ENCODE measurements at places on chromosomes 12 and 14.
A peak's percentile ranks its signal among the peaks of the same experiment; 100 is the strongest.

DNA sequence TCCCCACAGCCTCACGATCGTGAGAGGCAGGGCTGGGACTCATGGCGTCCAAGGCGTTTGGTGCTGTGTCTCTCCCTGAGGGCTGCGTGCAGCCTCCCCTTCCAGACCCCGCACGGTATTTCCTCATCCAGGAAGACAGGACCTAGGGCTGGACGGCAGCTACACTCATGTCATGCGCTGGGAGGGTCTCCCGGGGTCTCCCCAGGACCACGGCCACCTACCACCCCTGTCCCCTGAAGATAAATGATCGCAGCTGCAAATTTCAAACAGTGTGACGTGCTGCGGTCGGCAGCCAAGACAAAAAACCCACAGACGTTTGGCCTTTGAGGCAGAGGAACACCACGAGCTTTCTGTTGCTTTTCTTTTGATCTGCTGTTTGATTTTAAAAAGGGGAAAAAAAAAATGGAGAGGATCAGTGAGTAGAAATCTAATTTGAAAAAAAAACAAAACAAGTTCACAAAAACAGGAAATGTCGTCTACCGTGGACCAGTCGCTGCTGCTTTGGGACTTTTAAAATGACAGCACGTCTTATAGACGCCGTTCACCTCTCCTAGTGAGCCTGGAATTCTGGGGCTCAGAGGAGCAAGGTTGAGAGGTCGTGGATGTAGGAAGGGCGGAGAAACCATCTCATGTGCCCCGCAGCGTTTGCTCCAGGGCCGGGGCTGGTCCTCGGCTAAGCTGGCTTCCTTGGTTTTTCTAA, 237.6 kb downstream of the SLC41A2 start:
- DNase-seq, result peak; percentile 42

DNA sequence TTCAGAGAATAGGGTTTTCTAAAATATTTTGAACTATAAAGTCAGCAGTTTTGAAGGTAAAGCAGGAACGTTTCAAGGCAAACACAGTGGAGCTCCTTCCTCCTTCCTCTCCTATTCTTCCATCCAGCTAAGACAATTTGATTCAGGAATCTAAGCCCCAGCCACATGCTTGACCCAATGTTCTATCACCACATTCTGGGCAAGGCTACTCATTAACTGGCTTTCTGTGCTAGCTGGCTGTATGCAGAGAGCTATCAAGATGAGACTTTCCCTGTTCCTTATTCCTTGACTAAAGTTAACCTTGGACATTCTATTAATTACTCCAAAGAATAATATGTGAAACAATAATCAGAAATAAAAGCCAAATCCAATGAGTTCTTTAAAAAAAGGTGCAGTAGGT, 266.9 kb downstream of the NOVA1 start:
- no peak for DNase-seq

DNA sequence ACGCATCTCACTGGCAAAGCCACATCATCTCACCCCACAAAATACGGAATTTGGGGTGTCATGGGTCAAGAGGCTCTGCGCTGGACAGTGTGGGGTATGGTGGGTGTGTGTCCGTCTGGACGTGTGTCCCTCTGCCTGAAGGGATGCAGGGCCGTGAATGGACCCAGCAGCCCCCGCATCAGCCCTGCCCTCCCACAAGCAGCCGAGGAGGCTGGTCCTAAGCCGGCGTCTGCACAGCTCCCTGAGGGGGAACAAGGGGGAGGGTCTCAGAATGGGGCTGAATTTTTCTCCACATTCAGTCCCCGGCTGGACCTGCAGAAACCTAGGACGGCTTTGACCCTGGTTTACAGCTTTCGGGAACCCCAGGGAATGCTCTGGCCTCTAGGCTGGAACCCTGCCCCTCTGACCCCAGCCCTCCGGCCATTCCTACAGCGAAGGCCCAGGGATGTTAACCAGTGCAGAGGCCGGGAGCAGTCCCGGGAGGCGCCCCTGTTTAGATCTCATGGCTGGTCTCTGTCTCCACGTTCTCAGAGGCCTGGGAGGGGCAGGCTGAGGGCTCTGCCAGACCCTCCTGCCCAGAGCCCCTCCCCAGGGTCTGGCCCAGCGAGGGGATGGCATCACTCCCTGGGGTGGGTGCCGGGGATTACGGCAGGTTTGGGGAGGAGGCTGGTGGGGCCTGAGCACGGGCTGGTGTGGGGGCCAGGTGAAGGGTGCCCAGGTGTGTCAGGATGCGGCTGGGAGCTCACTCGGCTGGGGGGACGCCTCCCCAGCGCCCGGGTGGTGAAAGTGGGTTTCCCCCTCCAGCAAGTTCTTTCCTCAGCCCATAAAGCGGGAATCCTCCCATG, 156.5 kb upstream of the C14orf180 start:
- no peak for DNase-seq

GRCh38 chr12:132255642-132256041, 73.7 kb downstream of the GALNT9 start:
- DNase-seq, result no peak

DNA sequence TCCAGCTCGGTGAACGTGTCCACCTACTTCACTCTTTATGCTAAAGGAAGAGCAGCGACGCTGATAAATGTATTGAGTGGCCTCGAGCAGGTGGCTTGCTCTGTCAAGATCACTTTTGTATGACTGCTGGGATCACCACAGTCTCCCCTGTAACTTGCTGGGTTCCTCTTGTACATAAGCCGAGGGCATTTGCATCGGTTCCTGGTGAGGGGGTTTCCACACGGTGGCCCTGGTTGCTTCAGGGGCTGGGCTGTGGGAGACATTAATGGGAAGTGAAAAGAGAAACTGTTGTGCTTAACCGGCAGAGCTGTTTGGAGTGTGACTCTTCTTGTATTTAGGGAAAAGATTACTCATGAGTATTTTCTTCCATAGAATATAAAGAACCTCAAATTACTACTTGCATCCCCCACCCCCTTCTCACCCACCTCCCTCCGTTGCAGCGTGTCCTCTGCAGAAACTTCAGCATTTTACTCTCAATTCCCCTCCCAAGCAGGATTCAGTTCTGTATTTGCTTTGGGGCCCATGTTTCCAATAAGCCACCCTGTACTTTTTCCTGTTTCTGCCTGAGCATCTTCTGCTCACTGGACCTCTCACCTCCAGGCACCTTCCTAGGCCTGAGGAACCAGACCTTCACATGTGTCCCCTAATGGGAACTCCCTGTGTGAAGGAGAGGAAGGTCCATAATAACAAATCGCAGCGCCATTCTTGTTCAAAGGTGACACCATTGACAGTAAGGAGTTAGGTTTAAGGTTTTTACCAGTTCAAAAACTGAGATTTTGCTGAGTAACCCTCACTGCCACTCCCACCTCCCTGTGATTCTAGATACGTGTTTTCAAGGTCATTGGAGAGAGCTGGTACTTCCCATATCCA, 187.0 kb downstream of the ETV6 start:
- DNase-seq, result peak; percentile 75
